ENCODE measurements at places on chromosomes 2 and 18.

GRCh38 chr2:29763371-29763770, 158.0 kb downstream of the ALK start:
- DNase-seq, result no peak

DNA sequence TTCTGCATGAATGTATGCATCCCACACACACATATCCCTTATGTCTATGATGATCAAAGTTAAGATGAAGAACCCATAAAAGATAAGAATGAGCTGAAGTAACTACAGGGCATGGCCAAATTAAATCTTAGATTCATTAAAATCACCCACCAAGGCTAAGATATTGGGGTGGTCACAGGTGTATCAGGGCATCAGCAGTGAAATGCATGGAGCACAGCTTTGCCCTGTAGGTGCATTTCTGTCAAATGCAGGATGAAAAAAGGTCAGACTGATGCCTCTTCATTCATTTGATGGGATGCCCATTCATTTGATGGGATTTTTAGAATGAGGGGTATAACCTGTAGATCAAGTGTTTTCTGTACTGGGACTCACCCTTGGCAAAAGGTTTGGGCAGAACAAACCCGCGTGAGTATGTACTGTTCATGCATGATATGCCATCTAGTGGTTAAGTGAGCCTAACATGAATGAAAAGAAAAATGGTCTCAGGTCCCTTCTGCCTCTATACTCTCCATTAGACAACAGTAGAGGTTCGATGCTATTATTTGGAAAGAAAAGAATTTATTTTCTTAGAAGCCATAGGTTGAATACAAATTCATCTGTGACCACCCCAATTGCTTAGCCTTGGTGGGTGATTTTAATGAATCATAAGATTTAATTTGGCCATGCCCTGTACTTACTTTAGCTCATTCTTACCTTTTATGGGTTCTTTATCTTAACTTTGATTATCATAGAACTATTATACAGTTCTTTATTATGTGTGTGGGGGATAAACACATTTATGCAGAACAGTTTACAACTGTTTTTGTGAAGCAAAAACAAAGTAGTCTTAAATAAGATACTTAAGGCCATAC, 43.2 kb upstream of the NOSTRIN start:
- DNase-seq, result no peak

GRCh38 chr2:238426568-238427434, at the start of gene ASB1:
Gene ASB1 (plus strand): TSS chr2:238426927. CDS start chr2:238427071, 144 bp downstream.
- DNase-seq, result peak; percentile 93

- no peak for DNase-seq
These were observed 118.7 kb upstream of the KCTD1 start for GRCh38 chr18:26667046-26667445.

DNA sequence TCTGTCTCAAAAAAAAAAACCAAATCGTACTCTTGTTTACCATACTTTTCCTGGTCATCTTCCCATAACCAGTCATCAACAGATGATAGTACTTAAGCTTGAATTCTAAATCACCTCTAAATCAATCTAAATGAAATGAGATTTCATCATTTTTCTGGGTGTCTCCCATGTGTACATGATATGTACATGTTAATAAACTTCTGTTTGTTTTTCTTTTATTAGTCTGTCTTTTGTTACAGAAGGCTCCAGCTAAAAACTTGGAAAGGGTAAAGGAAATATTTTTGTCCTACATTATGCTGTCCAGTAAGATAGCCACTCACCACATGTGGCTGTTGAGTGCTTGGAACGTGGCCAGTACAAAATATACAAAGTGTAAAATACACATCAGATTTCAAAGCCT, 78.7 kb upstream of the MSH6 start:
- DNase-seq, result no peak

DNA sequence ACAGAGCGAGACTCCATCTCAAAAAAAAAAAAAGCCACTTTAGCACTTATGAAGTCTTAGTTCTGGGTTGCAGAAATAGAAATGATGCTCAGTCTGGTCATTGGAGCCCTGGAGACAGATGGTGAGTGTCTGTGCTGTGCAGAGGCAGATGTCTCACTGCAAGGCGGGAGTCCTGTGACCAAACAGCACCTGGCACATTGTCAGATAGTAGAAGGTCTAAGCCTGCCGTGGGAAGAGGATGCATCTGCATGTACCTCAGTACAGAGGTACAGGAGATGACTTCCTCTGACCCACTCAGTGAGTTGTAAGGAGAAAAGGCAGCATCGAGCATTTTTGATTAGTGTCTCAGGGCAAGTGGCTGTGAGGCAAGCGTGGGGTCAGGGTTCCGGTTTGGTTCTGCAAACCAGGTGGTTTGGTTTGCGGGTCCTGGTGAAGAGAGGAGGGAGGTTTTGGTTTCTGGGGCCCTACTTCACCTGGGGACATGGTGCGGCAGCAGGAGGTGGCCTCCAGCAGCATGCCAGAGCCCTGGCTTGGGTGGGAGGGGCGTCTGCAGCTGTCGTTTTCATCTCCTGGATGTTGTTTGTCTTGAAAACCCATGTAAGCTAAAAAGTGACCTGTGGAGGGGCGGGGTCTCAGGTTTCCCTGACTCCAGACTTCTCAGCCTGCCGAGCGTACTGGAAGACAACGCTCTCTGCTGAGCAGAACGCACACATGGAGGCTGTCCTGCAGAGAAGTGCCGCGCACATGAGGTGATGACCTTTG, 3.8 kb downstream of the RBFA start:
- DNase-seq, result no peak

- no peak for DNase-seq
These were observed 511.4 kb downstream of the BCL11A start for GRCh38 chr2:60042023-60042422.

DNA sequence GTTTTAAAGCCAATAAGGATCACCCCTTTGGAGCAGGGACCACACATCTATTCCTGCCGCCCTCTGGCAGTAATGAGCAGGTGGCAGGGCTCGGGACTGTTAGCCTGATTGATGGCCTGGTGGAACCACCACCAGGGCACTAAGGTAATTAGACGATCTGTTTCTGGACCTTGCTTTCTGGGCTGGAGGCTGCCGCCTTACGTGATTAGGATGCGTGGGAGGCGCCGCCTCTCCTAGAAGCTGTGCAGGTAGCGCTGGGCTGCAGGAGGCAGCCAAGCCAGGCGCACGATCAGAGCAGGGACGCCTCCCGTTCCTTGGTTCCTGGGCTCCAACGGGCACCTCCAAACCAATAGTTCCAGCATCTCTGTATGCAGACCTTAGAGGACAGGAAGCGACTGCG, 242.6 kb upstream of the RAB12 start:
- no peak for DNase-seq

DNA sequence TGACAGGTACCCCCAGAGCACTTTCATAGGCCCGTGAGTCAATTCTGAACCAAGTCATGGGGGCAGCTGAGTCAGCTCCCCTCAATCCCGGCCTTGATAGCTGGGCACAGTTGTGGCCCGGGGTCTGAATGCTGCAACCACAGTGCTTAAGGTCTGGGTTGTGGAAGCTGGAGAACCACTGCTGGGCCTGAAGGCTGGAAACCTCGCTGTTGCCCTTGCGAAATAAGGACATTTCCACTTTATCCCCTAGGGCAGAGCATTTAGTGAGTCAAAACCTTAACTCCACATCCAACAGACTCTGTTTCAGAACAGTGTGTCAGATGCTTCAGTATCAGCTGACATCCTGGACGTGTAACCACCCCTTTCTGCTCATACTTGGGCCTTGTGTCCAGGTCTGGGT, 58.6 kb downstream of the SP110 start:
- no peak for DNase-seq

- no peak for DNase-seq
These were observed 398.0 kb upstream of the CDH20 start for GRCh38 chr18:60935041-60935910.

- DNase-seq, result peak; percentile 21
These were observed 60.4 kb downstream of the C18orf63 start for GRCh38 chr18:74375999-74376398.

DNA sequence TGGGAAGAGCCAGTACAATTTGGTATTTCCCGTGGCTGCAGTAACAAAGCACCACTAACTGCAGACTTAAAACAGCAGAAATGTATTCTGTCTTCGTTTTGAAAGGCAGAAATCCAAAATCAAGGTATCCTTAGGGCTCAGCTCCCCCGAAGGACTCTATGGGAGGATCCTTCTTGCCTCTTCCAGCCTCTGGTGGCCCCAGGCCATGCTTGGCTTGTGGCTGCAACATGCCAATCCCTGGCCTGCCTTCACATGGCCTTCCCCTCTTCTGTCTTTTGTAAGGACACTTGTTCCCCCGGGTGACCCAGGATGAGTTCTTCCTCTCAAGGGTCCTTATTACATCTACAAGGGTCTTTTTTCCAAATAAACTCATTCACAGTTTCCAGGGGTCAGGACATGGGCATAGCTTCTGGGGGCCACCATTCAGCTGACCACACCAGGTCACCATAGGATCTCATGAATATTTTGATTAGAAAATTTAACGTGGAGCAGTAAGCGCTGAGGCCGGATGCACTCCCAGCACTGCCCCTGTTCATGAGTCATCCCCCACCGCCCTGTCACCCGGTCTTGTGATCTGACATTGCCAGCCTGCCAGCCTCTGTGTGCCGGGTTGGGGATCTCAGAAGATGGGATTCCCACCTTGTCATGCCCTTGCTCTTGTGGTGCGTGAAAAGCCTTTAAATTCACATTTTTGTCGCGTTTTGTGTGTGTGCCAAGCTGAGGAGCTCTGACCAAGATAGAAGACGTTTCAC, 61.2 kb upstream of the B3GNT7 start:
- DNase-seq, result no peak

GRCh38 chr2:102358496-102358895, 2.9 kb downstream of the IL18R1 start:
- no peak for DNase-seq

DNA sequence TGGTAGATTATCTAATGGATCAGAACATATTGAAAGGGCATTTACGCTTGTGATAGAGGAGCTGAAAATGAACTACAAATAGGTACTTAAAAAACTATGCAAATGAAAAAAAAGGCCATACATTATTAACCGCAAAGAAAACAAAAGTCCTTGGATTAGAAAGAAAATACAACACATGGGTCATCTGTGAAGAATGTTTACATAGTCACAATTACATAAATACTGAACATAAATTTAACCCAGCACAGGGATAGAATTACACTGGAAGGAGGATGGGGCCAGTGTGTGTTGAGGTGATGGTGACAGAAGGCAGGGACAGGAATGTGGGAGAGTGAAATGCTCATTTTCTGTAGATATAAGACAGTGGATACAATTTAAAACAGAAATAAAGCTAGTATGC, 6.6 kb downstream of the NTSR2 start:
- DNase-seq, result no peak

DNA sequence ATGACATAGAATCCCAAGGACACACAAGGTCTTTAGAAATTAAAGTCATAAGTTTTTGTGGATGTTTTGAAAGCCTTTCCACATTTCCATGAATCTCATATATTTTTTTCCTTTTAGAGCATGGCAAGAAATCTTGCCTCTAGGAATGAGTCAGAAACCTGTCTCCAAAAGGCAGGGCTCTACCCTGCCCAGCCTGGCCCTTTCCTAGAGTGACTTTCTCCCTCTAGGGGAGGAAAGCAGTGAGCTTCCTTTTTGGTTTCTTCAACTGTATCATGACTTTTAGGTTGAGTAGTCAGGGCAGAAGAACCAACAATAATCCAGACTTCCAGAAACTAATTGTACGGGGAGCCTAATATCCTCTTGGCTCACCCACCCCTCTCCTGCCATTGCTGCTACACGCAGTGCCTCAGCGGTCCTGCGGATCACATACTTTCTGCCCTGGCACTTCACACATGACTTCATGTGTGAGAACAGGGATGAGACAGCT, 300.3 kb downstream of the AGPS start:
- no peak for DNase-seq

DNA sequence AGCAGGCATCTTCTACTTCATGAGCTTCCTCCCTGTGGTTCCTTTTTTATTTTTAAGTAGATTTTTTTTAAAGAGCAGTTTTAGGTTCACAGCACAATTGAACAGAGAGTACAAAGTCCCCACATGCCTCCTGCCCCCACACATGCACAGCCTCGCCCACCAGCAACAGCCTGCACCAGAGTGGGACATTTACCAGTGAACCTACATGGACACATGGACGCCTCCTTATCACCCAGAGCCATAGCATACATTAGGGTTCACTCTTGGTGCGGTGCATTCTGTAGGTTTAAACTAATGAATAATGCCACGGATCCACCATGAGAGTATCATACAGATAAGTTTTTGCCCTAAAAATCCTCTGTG, 40.9 kb downstream of the HS1BP3 start:
- DNase-seq, result no peak

- no peak for DNase-seq
These were observed 87.5 kb upstream of the ALKAL2 start for GRCh38 chr2:375270-375955.

GRCh38 chr18:64271246-64271645, 122.4 kb upstream of the LINC00305 start:
- DNase-seq, result no peak

- DNase-seq, result no peak
These were observed 54.1 kb upstream of the THOC1 start for GRCh38 chr18:321865-322467.

GRCh38 chr18:46374850-46375249, 270.7 kb downstream of the HAUS1 start:
- no peak for DNase-seq

GRCh38 chr2:58448065-58448507, 207.0 kb upstream of the FANCL start:
- peak; percentile 58 for DNase-seq

Data from activated CD8-positive, alpha-beta memory T cell treated with anti-CD3 and anti-CD28 coated beads, Interleukin-2, amount 10 ng/mL, durations not matched to agents 7 days and 5 days (primary cell).